ENCODE measurements at places on chromosomes 2 and 18.
A peak's percentile ranks its signal among the peaks of the same experiment; 100 is the strongest.

DNA sequence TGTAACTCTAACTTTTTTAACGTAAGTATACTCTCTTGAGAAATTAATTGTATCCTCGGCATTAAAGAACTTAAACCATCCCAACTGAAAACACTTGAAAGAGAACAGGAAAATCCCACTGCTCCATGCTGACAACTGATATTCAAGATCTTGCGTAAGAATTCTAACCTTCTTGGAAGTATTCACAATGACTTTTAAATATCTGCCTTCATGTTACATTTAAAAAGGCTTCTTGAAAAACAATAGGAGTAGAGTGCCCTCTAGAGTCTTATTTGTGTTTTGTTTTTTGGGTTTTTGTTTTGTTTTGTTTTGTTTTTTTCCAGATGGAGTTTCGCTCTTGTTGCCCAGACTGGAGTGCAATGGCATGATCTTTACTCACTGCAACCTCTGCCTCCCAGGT is 65.4 kb upstream of the DNAJC10 start:
- DNase-seq, result peak; percentile 78

GRCh38 chr2:240840435-240841060 is 20.5 kb upstream of the KIF1A start:
- DNase-seq, result peak; percentile 56

- no peak for DNase-seq
These were observed 18.3 kb upstream of the ICOS start for GRCh38 chr2:203918264-203918663.

DNA sequence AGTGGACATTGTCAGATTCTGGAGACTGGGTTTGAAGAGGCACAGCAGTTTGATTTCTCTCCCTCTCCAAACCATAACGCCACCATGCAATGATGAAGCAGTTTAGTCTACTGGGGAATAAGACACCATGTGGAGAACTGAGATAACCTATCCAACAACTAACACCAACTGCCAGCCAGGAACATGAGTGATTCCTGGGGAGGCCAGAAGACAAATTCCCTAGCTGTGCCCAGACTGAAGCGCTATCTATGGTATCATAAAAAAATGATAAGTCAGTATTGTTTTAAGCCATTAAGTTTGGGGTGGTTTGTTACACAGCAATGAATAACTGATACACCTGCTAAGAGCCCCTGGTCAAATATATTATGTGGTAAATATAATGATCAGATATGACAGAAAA is 129.3 kb downstream of the EXOC6B start:
- no peak for DNase-seq

DNA sequence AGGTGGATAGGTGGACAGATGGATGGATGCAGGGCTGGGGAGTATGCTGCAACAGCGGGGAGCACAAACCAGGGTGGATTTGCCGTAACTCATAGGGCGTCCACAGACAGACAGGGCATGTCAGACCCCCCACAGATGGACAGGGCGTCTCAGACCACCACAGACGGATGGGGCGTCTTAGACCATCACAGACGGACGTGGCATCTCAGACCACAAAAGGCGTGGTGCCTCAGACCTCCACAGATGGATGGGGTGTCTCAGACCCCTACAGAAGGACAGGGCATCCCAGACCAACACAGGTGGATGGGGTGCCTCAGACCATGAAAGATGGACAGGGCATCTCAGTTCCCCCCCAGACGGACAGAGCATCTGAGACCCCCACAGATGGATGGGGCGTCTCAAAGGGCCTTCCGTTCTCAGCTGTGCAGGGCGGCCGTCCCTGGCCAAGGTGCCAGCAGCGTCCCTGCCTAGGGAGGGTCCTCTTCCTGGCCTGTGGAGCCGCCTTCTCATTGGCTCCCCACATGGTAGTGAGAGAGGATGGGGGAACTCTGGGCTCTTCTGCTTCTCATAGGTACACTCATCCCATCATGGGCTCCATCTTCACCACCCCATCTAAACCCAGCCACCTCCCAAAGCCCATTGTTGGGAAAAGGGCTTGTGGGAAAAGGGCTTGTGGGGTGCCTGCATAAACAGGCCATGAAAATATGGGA is 2.1 kb downstream of the ANKMY1 start:
- DNase-seq, result no peak

- DNase-seq, result no peak
These were observed 112.5 kb downstream of the ZNF532 start for GRCh38 chr18:58977223-58977622.

GRCh38 chr2:145851730-145852129 is 1331.8 kb upstream of the ZEB2 start:
- peak; percentile 26 for DNase-seq

- DNase-seq, result no peak
These were observed 45.5 kb downstream of the CERS6 start for GRCh38 chr2:168501466-168502065.

DNA sequence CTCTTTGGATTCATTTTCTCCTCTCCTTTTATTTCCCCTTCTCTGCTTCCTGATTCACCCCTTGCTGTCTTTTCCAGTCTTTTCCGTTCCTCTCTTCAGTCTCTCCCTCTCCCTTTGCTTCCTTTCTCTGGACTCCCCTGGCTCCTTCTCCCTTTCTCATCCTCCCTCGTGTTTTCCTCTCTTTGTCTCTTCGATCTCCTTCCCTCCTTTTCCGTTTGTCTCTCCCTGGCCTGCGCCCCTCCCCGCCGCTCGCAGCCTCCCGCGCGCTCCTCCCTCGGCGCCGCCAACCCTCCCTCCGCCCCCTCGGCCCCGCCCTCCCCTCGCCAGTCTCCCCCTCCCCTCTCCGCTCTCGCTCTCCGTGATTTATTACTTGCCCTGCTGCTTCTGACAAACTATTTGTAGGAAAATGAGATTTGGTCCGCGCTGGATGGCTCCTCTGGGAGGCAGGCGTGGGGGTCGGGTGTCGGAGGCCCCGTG is 46.0 kb upstream of the PAX8 start:
- peak; percentile 61 for DNase-seq

DNA sequence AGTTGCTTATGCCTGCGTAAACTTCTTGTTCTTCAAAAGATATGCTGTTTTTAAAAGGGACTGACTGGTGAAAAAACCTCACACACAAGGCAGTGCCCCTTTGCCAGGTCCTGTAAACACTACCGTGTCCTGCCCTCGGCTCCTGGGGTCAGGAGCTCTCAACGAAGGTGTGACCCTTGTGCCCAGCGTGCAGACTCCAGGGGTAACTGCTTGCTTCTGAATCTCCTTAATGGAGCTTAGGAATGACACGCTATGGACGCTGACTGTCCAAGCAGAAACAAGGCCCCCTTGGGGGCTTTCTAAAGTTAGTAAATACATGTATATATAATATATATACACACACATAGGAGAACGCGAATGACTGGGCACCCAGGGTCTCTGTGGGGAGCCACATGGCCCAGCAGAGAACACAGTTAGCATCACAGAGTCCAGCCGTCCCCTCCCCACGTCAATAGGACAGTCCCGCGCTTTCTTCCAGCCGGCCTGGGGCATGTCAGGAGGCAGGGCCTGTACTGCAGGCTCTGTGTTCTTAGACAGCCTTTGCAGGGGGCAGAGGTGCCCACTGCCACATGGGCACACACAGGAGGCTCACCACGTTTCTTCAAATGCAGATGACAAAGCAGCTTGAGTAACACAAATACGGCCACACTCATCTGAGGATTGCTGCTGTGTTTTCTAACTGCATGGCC is 96.1 kb downstream of the HDAC4 start:
- DNase-seq, result no peak

DNA sequence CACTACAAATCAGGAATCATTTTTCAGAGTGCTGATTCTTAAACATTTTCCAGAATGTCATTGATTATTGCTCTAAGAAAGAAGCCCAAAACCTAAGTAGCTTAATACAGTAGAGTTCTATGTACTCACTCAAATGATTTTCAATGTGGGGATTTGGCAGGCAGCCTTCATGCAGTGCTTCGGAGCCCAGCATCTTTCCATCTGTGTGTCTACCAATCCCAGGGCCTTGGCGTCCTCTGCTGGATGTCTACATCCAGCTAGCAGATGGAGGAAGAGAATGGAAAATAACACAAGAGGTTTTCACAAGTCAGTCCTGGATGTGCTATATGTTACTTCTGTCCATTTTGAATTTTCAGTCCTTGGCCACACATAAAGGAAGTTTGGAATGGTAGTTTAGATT is 151.8 kb downstream of the RDH14 start:
- no peak for DNase-seq

- no peak for DNase-seq
These were observed 37.5 kb upstream of the DSG1 start for GRCh38 chr18:31280502-31280901.

DNA sequence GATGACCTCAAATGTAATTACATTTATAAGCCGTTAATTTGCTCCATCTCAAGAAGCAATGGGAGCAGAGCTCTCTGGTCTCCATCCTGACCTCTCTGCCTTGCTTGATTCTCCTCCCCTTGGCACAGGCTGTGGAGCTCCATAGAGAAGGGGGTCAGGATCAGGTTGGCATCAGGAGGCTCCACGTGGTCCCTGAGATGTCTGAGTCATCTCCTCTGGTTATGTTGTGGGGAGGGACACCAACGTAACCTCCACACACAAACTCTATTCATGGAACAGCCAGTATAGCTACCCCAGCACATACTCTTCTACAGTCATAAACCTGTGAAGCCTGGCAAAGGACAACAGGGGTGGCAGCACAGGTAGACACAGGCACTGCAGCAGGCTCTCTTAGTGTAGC is 29.0 kb downstream of the TRABD2A start:
- no peak for DNase-seq

DNA sequence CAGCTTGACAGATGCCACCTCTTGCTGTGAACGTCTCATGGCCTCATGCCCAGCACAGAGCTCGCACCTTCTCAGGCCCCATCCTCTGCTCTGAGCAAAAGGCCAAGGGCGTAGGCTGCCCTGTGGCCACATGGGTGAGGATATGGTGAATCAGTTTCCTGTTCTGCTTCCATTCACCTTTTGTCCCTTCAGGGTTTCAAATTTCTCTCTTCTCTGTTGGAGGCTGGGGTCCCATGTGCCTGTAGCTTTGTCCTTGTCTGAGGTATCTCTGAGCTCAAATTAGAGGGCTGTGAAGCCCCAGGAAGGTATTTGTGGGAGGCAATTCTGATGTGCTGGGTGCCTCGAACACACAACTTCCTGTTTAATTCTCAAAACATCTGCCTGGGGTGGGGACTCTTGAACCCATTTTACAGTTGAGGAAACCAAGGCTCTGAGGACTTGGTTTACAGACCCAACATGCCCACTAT is 29.0 kb downstream of the ZAP70 start:
- DNase-seq, result no peak

DNA sequence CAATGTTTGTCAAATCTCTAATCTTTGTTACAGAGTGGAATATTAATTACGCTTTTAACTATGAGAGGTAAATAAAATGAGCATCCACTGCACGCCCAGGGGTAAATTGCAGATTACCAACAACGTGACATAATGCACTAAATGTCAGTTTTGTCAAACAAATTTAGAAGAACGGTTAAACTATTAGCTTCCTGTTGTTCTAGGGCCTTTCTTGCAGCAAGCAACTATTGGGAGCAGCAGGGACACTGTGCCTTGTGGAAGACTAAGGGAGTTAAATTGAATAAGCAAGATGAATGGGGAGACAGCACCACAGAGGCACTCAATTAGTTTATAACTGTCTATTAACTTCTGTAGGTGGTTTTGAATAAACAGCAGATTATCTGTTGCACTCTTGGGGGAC is 391.0 kb upstream of the RAB12 start:
- DNase-seq, result no peak

GRCh38 chr2:70975237-70975636 is 3.2 kb upstream of the ANKRD53 start:
- no peak for DNase-seq

DNA sequence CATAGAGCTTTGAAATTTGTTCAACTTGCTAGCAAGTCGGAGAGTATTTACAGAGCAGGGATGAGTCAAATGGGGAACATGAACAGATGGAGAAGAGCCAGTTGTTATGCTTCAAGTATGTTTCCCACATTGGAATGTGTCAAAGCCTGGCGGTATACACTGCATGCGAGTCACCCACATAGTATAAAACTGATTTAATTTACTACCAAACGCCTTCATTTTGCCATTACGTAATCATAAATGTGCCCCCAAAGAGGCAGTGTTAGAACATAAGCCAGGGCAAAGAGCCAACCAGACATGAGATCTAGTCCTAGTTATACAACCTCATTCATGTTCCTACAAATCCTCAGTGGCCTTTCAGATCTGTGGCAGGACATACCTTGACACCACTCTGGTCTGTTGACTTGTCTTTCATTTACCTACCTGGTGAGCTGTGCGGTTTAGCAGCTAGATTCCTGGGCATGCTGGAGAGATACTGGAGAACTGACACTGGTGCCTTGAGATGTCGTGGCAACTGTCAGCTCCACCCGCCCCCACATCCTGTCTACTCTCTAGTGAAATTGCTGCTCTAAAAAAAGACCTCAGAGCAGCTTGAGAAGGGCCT is 21.7 kb upstream of the NRP2 start:
- DNase-seq, result peak; percentile 90

DNA sequence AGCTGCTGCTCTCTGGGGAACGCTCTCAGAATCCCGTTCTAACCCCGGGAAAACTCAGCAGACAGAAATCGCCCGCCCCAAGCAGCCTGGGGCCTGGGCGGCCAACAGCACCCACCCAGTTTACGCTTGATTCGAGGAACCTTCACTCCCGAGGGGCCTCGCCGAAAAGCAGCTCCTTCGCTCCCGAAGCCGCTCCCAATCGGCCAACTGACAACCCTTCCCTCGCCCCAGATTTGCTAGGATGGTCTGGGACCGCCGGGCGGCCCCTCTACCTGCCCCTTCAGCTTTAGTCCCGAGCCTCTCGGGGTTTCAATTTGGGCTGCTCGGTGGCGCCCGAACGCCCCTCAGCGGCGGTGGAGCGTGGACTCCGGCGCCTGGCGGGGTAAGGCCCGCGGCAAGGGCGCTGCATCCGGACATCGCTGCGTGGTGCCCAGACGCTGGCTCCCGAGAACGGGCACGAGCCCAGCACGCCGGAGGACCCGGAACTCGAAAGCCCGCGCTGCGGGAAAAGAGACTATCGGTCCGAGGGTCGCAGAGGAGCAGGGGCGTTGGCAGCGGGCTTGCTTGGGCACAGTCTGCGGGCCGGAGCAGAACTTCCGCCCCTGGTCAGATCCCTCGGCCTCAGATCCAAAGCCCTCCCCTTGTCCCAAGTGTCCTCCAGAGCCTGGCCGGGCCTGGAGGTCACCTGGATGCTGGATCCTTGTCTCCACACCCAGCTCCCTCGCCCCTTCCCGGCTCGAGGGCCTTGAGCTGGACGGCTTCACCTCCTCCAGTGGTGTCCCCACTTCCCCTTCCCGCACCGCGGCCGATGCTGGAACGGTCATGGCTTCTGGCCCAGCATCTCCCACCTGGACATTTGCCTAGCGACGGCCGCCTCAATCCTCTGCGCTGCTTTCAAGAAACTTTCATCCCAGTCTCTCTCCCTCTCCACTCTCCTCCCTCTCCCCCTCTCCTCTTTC is 3.0 kb upstream of the OTX1 start:
- no peak for DNase-seq

- no peak for DNase-seq
These were observed 54.9 kb downstream of the ZCCHC2 start for GRCh38 chr18:62577765-62578164.

DNA sequence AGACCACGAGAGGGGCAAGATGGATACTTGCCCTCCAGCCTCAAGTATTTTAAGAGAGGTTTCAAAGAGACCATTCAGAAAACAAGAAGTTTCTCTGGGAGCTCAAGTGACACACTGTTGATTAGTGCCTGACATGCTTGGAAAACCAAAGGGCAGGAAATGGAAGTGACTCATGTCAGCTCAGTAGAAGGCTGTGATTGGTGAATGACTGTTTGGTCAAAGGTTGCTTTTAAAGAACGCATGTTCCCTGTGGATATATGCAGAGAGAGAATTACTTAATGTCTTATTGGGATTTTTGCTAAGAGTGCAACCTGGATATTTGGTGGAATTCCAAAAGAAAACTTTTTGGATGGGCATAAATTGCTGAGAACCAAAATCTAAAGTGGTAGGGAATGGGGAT is 549.9 kb downstream of the XIRP2 start:
- DNase-seq, result peak; percentile 17
